Tibial artery (tissue), 4 donors: ENCODE measurements at places on chromosomes 1 and 21.

GRCh38 chr1:23466423-23466989 is 17.5 kb downstream of the ASAP3 start:
- DNase-seq: no peak

DNA sequence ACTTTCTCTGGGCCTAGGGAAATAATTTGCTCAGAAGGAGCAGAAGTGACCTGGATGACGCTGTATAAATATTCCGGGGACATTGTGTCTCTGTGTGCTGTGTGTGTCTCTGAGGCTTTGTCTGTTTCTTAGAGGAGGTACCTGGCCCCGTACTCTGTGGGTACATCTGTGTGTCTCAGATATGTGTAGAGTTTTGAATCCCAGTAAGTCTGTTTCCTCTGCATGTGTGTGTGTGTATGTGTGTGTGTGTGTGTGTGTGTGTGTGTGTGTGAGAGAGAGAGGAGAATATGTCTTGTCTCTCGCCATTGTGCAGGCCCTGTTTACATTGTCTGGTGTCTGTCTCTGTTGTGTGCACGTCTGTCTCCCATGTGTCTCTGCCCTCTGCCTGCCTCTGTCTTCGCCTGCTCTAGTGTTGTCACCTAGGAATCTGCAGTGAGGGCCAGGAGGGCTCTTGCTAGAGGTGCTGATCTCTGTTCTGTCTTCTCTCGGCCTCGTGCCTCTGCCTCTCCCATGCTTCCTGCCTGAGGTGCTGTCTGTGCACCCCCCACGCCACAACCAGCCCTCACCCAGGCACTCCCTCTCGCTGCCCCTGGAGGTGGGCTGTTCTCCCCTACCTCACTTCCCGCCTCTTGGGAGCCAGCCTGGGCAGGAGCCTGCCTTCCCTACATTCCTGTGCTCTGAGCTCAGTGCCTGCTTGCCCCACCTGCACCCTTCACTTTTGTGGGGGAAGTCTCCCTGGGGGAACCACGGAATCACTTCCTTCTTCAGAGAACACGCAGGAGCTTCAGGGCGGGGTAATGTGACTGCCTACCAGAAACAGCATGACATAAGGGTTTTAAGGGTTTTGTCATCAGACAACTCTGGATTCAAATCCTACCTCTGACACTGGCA is 5.9 kb downstream of the MAP7D1 start:
- no peak for DNase-seq

- DNase-seq: no peak
Measured at GRCh38 chr1:42971841-42972291, 13.2 kb upstream of the SLC2A1 start.

DNA sequence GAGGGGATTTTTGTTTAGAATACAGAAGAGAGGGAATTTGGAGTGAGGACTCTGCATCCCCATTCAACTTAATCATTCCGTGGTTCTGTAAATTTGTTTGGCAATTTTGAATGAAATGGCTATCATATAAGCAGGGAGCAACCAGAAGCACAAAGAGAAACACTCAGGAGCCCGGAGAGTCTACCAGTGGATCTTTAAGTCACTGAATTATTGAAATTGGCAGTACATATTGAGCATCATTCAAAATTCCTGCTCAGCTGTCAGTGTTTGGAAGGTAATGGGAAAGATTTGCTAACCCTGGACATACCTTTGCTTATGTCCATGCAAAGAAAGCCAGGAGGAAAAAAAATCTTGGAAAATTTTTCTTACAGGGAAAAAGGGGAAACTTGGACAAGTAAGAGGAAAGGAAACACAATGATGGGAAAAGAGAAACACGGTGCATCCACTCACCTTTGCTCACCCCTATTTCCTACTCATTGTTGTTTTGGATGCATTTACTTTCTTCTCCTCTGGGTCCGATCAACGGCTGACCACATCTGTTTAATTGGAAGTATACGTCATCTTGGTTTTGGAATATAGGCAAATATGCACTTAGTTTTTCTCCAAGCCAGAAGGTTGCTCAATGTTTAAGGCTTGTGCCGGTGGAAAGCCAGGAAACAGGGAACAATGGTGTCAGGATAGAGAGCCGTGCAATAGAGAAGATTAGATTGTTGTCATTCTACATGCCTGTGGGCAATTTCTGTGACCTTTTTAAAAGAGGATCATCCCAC is 243.0 kb upstream of the LYPLAL1 start:
- DNase-seq: no peak

- DNase-seq: no peak
Measured at GRCh38 chr1:21278860-21279845, 11.1 kb downstream of the ECE1 start.

DNA sequence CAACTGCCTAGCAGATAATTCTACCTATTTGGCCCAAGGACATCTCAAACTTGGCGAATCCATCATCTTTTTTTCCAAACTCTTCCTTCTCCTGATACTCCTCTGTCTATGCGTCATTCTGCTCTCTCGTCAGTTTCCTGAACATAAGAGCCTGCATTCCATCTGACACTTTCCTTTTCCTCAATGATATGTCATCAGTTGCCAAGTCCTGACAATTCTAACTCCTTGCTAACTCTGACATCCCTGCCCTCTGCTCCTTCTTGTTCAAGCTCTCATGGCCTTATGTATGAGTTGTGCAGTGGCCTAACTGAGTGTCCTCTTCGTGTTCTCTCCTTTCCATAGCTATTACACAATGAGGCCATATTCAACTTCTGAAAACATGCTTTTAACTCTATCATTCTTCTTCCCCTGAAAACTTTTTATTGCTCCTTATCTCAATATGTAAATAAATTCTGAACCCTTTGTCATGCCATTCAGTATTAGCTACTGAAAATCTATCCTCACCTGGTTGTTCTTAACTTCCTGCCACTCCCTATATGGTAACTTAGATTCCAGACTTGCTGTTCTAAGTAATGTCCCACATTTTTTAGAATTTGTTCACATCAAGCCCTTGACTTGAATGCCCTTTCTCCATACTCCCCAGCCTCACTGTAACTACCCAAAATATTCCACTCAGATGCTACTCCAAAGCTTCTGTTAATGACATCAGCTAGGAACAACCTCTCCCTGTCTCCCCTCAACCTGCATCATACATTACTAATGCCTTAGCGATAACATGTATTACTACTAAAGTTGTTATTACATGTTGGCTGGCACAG is 11.5 kb downstream of the PALMD start:
- DNase-seq: no peak

GRCh38 chr1:224749916-224750315 is 133.8 kb downstream of the CNIH3 start:
- no peak for DNase-seq
